Melanocyte of skin (primary cell): ENCODE measurements at places on chromosomes 16 and 17. TPM values are rescaled to one million over a fixed set of nuclear protein-coding genes. Genes with fewer than 3 reads are reported as not detected.

CD300C gene
- not detected in 2 replicates for total RNA-seq

KRT36 gene
- not detected in 2 replicates for total RNA-seq

TEX14 gene
- 0.31 and 0.33 TPM in 2 replicates for total RNA-seq

KRT27 gene
- total RNA-seq, result 1.2 and 1.3 TPM in 2 replicates

TUBB3 gene
- total RNA-seq, result 126 and 245 TPM in 2 replicates

MSRB1 gene
- 11.4 and 13.4 TPM in 2 replicates for total RNA-seq
